ENCODE measurements at places on chromosomes 12 and 14. TPM values are rescaled to one million over a fixed set of nuclear protein-coding genes. Genes with fewer than 3 reads are reported as not detected.
A peak's percentile ranks its signal among the peaks of the same experiment; 100 is the strongest.

GRCh38 chr12:100959481-100959880 lies 164.9 kb downstream of the ANO4 start:
- H3K4me3 ChIP-seq = no peak overlapping the region
- H3K27ac ChIP-seq = no peak overlapping the region
- H3K27me3 ChIP-seq = no peaks in the 10 kb centered on the region

- H3K27ac ChIP-seq = no peak overlapping the region
- DNase-seq = no peak
- peaks cover 1% of the 10 kb centered on the region for H3K36me3 ChIP-seq
- no peak overlapping the region for H3K4me3 ChIP-seq
- H3K27me3 ChIP-seq = peaks cover 48% of the 10 kb centered on the region
- H3K4me1 ChIP-seq = peaks cover 51% of the 10 kb centered on the region
Measured at GRCh38 chr14:73231981-73232851, 5.1 kb upstream of the PAPLN start.

- no peaks in the 10 kb centered on the region for H3K27me3 ChIP-seq
- H3K27ac ChIP-seq = peak overlapping the region; percentile 73
- peaks cover 32% of the 10 kb centered on the region for H3K4me1 ChIP-seq
- H3K36me3 ChIP-seq = peaks cover 5% of the 10 kb centered on the region
Measured at GRCh38 chr12:50249464-50250182, 33.7 kb downstream of the LIMA1 start.

DNA sequence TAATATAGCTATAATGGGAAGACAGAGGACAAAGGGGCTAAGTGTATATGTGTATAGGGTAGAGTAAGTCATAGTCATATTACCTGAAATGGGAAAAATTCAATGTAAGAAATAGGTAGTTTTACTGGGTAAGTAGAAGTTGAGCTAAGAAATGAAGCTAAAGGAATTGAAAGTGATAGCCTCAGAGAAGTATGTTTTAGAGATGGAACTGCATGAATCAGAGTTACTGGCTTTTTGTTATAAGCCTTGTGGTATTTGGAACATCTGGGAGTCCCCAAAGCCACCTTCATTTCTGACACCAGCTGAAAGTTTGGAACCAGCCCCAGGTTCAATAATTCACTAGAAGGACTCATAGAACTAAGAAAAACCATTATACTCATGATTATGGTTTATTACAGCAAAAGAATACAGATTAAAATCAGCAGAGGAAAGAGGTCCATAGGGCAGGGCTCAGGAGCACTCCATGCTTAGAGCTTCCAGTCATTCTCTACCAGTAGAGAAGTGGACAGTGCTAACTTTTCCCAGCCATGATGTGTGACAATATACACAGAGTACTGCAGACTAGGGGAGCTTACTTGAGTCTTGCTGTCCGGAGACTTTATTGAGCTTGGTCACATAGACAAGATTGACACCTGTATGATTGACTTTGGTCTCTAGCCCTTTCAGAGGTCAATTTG lies 9.8 kb upstream of the IFNG start:
- no peak overlapping the region for H3K27ac ChIP-seq
- peaks cover 8% of the 10 kb centered on the region for H3K4me1 ChIP-seq
- H3K36me3 ChIP-seq = no peaks in the 10 kb centered on the region
- no peak overlapping the region for H3K4me3 ChIP-seq
- no peak for DNase-seq

- H3K27ac ChIP-seq = no peak overlapping the region
- no peak overlapping the region for H3K4me3 ChIP-seq
- no peak for DNase-seq
- peaks cover 5% of the 10 kb centered on the region for H3K27me3 ChIP-seq
- no peaks in the 10 kb centered on the region for H3K36me3 ChIP-seq
Measured at GRCh38 chr12:44775901-44776300, 100.2 kb downstream of the NELL2 start.

DNA sequence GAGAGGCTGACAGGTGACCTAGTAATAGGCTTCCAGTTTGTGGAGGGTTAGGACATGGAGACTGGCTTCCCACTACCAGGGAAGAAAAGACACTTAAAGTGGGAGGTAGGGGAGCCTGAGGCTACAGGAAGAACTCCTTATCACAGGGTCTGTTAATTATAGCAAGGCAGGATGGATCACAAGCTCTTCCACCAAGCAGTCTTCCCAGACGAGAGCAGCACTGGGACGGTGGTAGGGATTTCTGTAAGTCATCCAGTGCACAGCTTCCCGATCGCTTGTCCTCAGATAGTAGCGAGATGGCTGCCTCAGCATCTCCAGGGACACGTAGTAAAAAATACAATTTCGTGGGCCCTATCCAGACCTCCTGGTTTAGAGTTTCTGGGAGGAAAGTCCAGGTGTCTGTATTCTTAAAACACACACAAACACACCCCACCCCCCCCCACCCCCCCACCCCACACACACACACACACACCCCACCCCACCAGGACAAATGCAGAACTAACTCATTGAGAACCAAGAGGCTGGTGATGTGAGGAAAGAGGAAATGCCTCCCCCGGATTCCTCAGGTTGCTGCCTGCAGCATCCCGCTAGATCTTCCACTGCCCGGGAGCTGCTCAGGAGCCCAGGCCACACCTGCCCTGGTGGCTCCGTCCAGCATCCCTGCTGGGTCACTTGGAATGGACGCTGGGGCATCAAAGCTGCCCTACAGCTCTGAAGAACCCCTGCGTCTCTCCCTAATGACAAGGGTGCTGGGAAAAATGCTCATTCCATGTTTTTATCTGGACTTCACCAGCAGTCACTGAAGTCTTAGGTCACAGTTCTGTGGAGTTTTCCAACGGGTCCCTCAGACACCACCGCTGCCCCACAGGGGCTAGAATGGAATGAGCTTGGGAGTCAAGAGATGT lies 307.2 kb downstream of the CACNA1C start:
- peak overlapping the region; percentile 71 for H3K27ac ChIP-seq
- peaks cover 33% of the 10 kb centered on the region for H3K4me1 ChIP-seq
- no peak overlapping the region for H3K4me3 ChIP-seq
- H3K36me3 ChIP-seq = no peaks in the 10 kb centered on the region
- DNase-seq = no peak

DNA sequence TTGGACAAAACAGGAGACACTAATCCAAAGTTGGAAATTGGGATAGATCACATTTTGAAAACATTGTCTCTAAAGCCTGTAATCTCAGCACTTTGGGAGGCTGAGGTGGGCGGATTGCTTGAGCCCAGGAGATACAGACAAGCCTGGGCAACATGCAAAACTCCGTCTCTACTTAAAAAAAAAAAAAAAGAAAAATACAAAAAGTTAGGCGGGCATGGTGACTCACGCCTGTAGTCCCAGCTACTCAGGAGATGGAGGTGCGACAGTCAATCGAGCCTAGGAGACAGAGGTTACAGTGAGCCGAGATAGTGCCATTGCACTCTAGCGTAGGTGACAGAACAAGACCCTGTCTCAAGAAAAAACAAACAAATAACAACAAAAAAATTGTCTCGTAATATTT lies 152.1 kb downstream of the MGAT4C start:
- no peaks in the 10 kb centered on the region for H3K36me3 ChIP-seq
- DNase-seq = no peak
- no peak overlapping the region for H3K27ac ChIP-seq
- no peaks in the 10 kb centered on the region for H3K27me3 ChIP-seq

DNA sequence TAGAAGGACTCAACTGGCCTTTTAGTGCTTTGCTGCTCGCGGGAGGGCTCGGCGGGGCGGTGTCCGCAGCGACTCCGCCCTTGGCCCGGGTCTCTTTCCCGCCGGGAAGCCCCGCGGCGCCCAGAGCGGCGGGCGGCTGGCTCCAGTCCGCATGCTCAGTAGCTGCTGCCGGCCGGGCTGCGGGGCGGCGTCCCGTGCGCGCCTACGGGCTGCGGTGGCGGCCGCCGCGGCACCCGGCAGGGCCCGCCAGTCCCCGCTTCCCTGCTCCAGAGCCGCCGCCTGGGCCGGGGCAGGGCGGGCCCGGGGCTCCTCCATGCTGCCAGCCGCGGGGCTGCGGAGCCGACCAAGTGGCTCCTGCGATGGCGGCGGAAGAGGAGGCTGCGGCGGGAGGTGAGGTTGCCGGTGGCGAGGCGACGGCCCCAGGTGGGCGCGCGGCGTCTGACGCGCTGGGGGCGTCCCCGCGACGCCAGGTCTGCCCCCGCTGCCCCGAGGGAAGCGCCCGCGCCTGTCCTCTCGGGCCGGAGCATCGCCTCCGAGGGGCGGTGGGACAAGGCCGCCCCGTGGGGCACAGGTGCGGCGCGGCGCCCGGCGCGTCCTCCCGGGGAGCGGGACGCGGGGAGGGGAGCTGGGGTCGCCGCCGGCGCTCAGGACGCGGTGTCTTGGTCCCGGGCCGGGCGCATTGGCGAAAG lies at the start of gene BMAL2:
Gene BMAL2 (plus strand): TSS at position 123 of the 689 bp plus-strand sequence. CDS start 237 bp downstream, at position 360.
- H3K4me1 ChIP-seq = peaks cover 30% of the 10 kb centered on the region
- peaks cover 56% of the 10 kb centered on the region for H3K27me3 ChIP-seq
- peak within 1 kb of the TSS; percentile 93 for H3K4me3 ChIP-seq
- H3K36me3 ChIP-seq = peaks cover 2% of the 10 kb centered on the region
- H3K27ac ChIP-seq = peak within 1 kb of the TSS; percentile 73

- H3K36me3 ChIP-seq = peaks cover 24% of the 10 kb centered on the region
- no peak for DNase-seq
- no peak overlapping the region for H3K4me3 ChIP-seq
- no peaks in the 10 kb centered on the region for H3K4me1 ChIP-seq
- H3K27me3 ChIP-seq = no peaks in the 10 kb centered on the region
Measured at GRCh38 chr14:64954491-64955240, 12.1 kb upstream of the GPX2 start.

GRCh38 chr14:32940066-32940651 lies 1.5 kb downstream of the NPAS3 start:
- no peaks in the 10 kb centered on the region for H3K36me3 ChIP-seq
- DNase-seq = no peak
- H3K4me3 ChIP-seq = peak overlapping the region; percentile 83
- H3K27ac ChIP-seq = peak overlapping the region; percentile 89
- peaks cover 59% of the 10 kb centered on the region for H3K27me3 ChIP-seq

GRCh38 chr14:49770212-49770817 lies 2.4 kb downstream of the KLHDC2 start:
- peak overlapping the region; percentile 94 for H3K4me3 ChIP-seq
- H3K27me3 ChIP-seq = no peaks in the 10 kb centered on the region

- no peak overlapping the region for H3K27ac ChIP-seq
- H3K36me3 ChIP-seq = no peaks in the 10 kb centered on the region
- H3K4me1 ChIP-seq = no peaks in the 10 kb centered on the region
Measured at GRCh38 chr14:76125511-76125910, 26.2 kb upstream of the GPATCH2L start.

GRCh38 chr14:34201909-34202637 lies 251.2 kb upstream of the EGLN3 start:
- peak overlapping the region; percentile 45 for H3K27ac ChIP-seq
- H3K4me3 ChIP-seq = no peak overlapping the region
- H3K4me1 ChIP-seq = peaks cover 8% of the 10 kb centered on the region
- H3K27me3 ChIP-seq = peaks cover 5% of the 10 kb centered on the region

DNA sequence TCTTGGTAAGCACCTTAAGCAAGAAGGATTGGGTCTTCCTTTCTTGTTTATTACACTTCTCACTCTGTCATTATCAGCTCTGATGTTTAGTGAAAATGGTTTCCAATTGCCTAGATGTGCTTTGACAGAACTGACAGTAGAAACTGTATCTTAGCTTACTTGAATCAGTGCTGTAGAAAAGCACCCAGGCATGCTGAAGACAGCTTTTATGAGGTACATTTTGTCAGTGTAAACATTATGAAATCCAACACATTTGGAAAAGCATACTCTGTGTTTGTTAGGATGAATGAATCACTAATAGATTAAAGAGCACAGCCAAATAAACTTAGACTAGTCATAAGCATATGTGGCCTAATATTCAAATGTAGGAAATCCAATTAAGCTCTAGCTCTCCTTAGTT lies 290.2 kb upstream of the NPAS3 start:
- H3K27ac ChIP-seq = no peak overlapping the region
- H3K4me3 ChIP-seq = no peak overlapping the region
- no peaks in the 10 kb centered on the region for H3K27me3 ChIP-seq

DNA sequence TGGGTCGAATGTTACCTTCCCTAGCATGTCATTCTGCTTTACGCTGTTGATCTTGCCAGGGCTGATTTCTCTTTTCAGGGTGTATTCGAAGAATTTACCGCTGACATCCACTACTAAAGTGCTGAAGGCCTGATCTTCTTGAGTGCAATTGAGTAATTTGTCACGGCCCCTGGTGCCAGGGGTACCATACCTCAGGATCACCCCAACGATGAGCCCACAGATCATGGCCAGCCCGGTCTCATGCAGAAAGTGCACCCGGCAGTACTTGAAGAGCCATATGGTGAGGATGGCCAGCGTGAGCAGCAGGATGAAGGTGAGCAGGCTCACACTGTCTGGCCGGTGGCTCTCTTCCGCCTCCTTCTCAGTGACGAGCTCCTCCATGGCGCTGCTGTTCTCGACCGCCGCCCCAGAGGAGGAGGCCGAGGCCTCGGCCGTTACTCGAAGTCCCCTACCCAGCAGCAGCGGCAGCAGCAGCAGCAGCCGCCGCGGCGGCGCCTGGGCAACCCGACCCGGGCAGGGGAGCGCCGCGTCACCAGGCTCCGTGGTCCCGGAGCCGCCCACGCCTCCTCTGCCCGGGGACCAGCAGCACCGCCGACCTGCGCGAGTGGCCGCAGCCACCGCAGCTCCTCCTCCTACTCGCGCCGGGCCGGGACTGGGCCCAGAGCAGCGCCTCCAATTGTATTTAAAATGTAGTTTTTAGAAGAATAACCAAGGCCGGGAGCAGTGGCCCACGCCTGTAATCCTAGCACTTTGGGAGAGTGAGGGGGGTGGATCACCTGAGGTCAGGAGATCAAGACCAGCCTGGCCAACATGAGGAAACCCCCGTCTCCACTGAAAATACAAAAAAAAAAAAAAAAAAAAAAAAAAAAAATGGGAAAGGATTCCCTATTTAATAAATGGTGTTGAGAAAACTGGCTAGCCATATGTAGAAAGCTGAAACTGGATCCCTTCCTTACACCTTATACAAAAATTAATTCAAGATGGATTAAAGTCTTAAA lies 58.5 kb upstream of the TMPO start:
- peaks cover 14% of the 10 kb centered on the region for H3K4me1 ChIP-seq
- peak overlapping the region; percentile 22 for H3K27ac ChIP-seq
- peaks cover 8% of the 10 kb centered on the region for H3K36me3 ChIP-seq
- H3K27me3 ChIP-seq = no peaks in the 10 kb centered on the region
- DNase-seq = peak; percentile 30

The NR1H4 gene
- 0.81 TPM for total RNA-seq

The AVPR1A gene
- total RNA-seq = 0.09 TPM

The NRL gene
- 2.0 TPM for total RNA-seq

The TEX52 gene
- not detected for total RNA-seq

The NANOG gene
- total RNA-seq = 0.32 TPM
